ENCODE measurements at places on chromosomes 1 and 21. TPM values are rescaled to one million over a fixed set of nuclear protein-coding genes. Genes with fewer than 3 reads are reported as not detected.

The MEX3A gene
- total RNA-seq: 11.6 TPM

The KCNQ4 gene
- total RNA-seq: 0.68 TPM

The LRRC8D gene
- 20.7 TPM for total RNA-seq

The RHBG gene
- not detected for total RNA-seq

The KCNH1 gene
- 2.9 TPM for total RNA-seq

The NBPF19 gene
- total RNA-seq: 3.7 TPM

The PRAMEF26 gene
- not detected for total RNA-seq

- no peak for DNase-seq
These were observed 37.6 kb downstream of the NRDC start for GRCh38 chr1:51840743-51841461.

GRCh38 chr1:61404597-61405376, 320.2 kb downstream of the TM2D1 start:
- DNase-seq: no peak

GRCh38 chr1:46094471-46095005, 37.9 kb downstream of the PIK3R3 start:
- DNase-seq: no peak

GRCh38 chr1:230073371-230074035, 6.5 kb downstream of the GALNT2 start:
- DNase-seq: no peak

GRCh38 chr1:9300573-9300972, 7.9 kb downstream of the SPSB1 start:
- no peak for DNase-seq

GRCh38 chr1:185787238-185787637, 53.0 kb downstream of the HMCN1 start:
- DNase-seq: no peak

DNA sequence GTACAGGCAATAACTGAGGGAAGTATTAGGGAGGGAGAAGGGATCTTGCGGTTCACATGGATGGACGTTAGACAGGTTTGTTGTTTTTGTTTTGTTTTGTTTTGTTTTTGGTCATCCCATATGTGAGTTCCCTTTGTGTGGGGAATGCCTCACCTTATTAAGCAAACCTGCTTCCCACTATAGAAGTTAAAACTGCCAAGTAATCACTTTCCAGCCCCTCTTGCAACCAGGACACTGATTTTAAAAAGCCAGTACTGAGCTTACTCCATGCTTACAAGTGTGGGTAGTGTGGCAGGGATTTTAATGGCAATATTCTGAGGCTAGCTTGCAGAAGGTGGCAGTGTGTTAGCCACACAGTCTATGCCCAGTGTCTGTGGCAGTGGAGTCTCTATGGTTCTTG, 26.5 kb downstream of the SPATA45 start:
- DNase-seq: no peak

- DNase-seq: no peak
These were observed 83.1 kb downstream of the ESRRG start for GRCh38 chr1:216640100-216640499.

GRCh38 chr21:28294051-28294450, 698.6 kb downstream of the LTN1 start:
- DNase-seq: peak; percentile 29

- peak; percentile 37 for DNase-seq
These were observed 134.4 kb downstream of the S1PR1 start for GRCh38 chr1:101371259-101371658.

DNA sequence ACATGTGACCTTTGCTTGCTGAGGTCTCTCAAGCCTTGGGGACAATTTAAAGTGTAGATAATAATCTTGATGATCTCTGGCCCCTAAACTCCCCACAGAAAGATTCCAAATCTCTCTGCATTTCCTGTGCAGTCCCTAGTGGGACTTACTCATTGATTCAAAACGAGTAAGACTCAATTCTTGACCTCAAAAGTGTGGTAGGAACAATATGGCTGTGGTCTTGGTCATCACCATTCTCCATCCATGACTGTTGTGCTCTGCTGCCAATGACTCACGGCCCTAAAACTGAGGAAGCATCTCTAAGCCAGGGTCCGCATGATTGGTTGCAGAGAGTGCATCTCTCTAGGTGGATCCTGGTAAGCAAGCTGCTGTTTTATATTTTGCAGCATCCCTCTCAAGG, 268.0 kb downstream of the PTGER3 start:
- no peak for DNase-seq

GRCh38 chr1:28642056-28642846, 616 bp downstream of the TAF12 start:
- no peak for DNase-seq

DNA sequence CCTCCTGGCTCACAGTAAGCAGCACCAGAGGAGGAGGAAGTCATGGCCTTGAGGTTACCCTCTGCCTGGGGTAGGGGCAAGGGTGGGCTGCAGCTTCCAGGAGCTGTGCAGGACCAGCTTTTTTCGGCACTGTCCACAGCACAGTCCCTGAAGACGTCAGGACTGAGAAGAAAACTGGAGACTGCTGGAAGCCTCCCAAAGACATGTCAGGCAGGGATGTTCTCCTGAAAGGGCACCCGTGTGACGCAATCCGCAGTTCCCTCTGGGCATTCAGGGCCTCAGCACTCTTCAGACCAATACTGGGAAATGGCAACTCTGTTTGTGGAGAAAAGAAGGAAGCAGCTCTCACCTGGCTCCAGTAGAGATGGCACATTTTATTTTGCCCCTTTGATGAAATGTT, 64.8 kb upstream of the TENT5C start:
- DNase-seq: no peak

GRCh38 chr1:97190326-97190725, 468.7 kb downstream of the PTBP2 start:
- no peak for DNase-seq
